ENCODE measurements at places on chromosomes 5 and 9.

- no peak for DNase-seq
These were observed 44.2 kb upstream of the TLX3 start for GRCh38 chr5:171264843-171265242.

DNA sequence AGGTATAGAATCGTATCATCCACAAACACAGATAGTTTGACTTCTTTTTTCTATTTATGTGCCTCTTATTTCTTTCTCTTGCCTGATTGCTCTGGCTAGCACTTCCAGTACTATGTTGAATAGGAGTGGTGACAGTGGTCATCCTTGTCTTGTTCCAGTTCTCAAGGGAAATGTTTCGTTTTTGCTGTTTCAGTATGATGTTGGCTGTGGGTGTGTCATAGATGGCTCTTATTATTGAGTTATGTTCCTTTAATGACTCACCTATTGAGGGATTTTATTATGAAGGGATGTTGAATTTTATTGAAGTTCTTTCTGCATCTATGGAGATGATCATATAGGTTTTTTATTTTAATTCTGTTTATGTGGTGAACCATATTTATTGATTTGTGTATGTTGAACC is 70.3 kb downstream of the ENC1 start:
- no peak for DNase-seq

- DNase-seq: no peak
These were observed 50.9 kb downstream of the BRINP1 start for GRCh38 chr9:119318371-119318770.

- DNase-seq: no peak
These were observed 1857.8 kb upstream of the WWC1 start for GRCh38 chr5:166433679-166434078.

- DNase-seq: no peak
These were observed 6.0 kb upstream of the EFNA5 start for GRCh38 chr5:107676702-107677101.

- no peak for DNase-seq
These were observed 723.8 kb upstream of the EDIL3 start for GRCh38 chr5:85108471-85108870.

All from D721Med (cell line).